ENCODE measurements at places on chromosomes 4 and X.

- DNase-seq = no peak
These were observed 166.7 kb downstream of the HS6ST2 start for GRCh38 chrX:132791714-132792113.

GRCh38 chr4:186882293-186882692 is 158.6 kb upstream of the FAT1 start:
- DNase-seq = no peak

- DNase-seq = no peak
These were observed 997.2 kb upstream of the SLIT2 start for GRCh38 chr4:19254486-19254885.

- no peak for DNase-seq
These were observed 37.6 kb downstream of the AMOT start for GRCh38 chrX:112803060-112803459.

GRCh38 chr4:680928-681645 is 6.7 kb downstream of the MYL5 start:
- DNase-seq = no peak

- DNase-seq = no peak
These were observed 58.1 kb upstream of the HOPX start for GRCh38 chr4:56739066-56739777.

DNA sequence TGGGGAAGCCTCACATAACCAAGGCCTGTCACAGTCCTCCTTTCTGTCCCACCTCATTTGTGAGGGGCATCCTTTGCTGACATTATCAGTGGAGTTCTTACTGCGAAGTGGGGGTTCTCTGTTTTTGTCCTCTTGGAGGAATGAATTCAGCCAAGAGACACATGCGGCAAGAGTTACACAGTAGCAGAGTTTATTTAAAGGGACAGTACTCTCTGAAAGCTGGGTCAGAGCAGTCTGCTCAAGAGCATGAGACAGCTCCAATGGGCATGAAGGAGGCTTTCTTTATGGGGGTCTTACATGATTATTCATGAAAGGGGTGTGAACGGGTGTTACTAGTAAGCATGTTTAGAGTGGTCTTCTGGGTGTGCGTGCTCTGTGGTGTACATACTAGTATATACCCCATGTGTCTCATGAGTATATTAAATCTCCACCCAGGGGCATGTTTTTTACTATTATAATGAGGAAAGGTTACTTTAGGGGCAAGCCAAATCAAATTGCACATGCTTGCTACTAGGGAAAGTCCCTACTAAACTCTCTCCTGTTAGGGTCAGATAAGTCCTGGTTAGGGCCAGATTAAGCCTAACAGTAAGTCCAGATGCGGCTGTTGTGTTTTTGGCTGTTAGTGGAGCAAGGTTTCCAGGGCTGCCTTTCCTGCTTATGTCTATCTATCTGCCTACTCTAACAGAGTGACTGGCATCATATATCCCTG is 19.8 kb upstream of the LGI2 start:
- no peak for DNase-seq

All from amygdala (tissue), 56 donors.